ENCODE measurements at places on chromosomes 2 and 18.

DNA sequence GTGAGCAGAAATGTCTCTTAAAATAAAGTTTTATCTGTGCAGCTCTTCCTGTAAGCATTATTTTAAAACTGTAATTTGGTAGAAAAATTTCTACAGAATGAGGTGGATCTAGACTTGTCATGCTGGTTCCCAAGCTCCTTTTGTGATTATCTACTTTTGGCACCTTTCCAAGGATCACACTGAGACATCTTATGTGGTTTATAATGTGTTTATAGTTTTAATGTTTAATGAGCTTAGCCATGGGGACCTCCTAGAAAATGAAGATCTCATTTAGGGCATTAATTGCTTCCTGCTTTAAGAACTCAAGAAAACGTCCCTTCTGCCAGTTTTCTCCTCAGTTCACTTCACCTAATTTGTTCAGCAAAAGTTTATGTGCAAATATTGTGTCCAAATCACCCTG, 468.4 kb downstream of the SUCLG1 start:
- DNase-seq, result no peak

DNA sequence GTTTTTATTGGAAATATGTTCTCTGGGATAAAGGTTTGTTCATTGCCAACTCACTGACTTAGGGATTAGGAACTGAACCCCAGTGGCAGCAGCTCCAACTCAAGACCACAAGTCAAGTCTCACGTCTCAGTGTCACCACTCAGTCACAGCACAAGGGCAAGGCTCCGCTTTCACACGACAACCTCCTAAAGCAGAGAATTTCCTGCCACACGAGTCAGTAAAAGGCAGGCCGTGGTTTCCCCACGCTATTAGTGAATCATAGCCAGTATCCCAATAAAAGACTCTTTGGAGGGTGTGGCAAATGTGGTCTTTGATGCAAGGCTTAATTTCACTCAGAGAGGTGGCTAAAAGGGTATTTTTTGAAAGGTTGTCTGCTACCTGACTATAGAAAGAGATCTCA, 57.6 kb downstream of the PIEZO2 start:
- no peak for DNase-seq

- DNase-seq, result no peak
These were observed 188.2 kb upstream of the XIRP2 start for GRCh38 chr2:166700079-166700478.

- no peak for DNase-seq
These were observed 138.4 kb upstream of the CCDC68 start for GRCh38 chr18:55097456-55098170.

DNA sequence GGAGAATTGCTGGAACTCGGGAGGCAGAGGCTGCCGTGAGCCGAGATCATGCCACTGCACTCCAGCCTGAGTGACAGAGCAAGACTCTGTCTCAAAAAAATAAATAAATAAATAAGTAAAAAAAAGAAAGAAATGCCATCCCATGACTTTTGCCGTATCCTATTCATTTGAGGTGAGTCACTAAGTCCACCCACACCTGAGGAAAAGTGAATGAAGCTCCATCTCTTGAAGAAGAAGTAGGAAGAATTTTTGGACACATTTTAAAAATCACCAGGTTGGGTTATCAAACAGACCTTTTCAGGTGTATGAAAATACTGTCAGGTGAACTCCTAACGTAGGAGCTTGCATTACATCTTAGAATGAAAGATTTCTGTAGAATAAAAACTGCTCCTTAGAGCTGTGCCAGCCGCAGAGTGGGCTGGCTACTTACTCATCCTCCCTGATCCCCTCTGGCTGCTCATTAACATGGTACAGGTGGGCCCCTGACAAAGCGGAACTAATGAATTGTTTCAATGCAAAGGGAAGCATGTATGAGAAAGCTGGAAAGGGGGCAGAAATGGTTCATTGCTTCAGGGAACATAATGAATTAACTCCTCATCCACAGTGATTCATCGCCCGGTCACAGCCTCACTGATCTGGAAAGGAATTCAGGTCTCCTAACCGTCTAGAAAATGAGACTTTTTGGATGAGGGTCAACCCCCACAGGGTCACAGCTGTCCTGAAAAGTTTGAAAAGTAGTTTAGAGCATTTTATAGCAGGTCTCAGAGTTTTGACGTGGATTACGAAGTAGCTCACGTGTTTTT, 191.4 kb downstream of the SPP2 start:
- DNase-seq, result no peak
